Panc1 (cell line): ENCODE measurements at places on chromosomes 16 and 17.

- no peak for DNase-seq
These were observed 73.9 kb downstream of the SPAG9 start for GRCh38 chr17:51046514-51047384.

GRCh38 chr17:40301315-40301714 lies 7.7 kb upstream of the RARA start:
- no peak for DNase-seq

- DNase-seq: no peak
These were observed 2.2 kb downstream of the HAGHL start for GRCh38 chr16:728890-729744.

DNA sequence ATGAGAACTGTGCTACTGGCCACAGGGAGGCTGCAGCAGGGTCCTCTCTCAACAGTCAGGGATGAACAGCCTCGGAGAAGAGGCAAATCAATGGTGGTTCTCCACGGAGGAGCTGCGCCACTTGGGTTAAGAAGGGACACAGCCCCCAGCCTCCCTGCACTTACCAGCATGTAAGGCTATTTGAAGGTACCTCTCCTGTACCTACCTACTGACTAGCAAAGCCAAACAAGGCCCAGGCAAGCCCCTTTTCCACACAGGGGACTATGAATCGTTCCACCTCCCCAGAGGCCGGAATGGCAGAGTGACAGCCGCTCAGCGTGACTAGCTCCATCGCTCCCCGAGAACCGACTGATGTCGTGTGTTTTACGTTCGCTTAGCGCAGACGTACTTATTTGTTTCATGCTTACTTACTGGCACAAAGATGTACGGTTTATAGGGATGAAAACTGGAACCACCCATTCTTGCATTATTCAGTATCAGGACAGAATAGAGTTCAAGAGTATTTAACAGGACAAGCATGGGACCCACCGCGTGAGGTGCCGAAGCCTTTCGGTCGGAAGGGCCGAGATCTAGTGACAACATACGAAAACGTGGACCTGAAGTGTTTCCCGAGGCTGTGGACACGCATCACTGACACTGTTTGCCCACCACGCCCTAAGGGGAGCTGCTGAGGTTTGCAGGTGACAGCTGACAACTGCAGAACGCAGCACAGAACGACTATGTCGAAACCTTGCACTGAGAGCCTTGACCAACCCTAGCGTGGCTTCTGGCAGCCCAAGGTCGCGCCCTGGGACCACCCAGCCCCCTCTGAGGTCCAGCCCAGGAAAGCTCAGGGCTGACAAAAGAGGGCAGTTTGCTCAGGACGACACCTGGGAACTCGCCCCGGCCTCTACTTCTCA lies 1.0 kb downstream of the TEPSIN start:
- DNase-seq: no peak

DNA sequence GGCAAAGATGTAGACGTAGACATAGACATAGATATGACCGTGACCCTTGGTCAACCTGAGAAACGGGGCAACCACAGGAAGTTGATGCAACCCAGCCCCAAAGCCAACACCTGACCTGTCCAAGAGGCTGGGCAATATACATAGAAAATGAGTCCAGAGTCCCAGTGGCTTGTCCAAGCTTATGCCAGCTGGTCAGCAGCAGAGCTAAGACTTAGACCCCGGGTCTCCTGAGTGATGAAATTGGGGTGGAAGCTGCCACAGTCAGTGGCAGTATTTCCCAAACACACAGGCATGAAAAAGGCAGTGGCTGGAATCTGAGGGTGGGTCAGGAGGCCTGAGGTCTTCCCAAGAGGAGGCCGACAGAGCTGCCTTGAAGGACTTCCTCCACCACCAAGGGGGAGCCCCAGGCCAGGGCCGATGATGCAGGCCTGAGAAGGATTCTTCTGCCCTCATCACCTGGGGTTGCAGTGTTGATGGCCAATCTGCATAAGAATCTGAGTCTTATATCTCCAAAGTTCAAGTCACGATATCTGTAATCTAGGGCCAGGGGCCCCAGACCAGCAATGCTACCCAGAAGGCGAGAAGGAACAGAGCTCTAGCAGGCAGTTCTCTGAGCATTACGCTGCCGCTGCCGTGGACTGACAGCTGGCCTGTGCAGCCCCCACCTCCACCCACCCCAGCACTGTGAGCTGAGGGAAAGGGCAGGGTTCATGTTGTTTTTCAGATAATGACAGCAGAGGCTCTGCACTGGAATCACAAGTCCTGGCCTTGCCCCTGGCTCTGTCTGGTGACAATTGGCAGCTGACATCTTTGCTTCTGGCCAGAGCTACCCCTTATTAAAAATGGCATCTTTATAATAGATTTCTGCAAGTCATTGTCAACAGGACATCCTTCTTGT lies 72.7 kb downstream of the GNAO1 start:
- no peak for DNase-seq

- no peak for DNase-seq
These were observed 2.0 kb upstream of the TEDC2 start for GRCh38 chr16:2457946-2458345.

- DNase-seq: no peak
These were observed 37.1 kb upstream of the MYLK3 start for GRCh38 chr16:46785076-46785845.

GRCh38 chr17:43787728-43788127 lies 7.5 kb downstream of the CFAP97D1 start:
- DNase-seq: no peak

GRCh38 chr17:1315891-1316403 lies 36.5 kb downstream of the TRARG1 start:
- no peak for DNase-seq

GRCh38 chr16:85612801-85613603 lies at the start of gene GSE1:
GSE1 (plus strand) TSS chr16:85613322; CDS start chr16:85613392, 70 bp downstream.
- no peak for DNase-seq

DNA sequence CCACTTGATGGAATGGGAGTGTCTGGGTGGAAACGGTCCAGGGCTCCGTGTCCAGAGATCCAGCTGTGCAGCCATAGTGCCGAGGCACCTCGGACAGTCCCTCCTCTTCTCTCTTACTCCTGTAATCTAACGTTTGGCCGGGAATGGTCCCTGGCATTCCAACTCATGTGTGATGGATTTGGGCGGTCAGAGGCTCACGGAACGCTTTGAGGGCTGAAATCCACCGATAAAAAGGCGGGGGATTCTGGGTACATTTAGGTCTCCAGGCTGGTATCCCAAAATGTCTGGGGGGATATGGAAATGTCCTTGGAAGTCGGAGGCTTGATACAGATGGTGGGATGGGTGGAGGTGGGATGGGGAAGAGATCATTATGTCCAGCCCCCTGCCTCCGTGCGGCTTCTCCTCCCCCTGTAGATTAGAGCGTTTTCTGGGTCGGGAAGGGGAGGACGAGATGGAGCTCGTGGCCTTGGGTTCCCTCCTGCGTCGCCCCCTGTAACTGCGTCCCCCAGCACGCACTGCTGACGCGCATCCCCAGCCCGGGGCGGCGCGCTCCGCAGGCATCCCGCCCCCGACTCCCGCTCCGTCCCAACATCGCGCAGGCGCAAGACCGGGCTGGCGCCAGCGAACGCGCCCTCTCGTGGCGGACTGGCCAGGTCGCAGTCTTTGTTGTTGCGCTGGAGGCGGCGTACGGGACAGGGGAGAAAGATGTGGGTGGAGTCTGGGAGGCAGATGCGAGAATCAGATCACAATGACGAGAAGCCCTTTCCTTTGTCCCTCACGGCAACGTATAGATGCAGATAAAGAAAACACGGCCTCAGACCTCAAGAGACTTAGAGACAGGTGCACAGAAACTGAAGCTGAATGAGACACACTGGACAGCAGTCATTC lies 4.5 kb upstream of the SGCA start:
- peak; percentile 64 for DNase-seq

- DNase-seq: no peak
These were observed 8.3 kb upstream of the HEATR6 start for GRCh38 chr17:60086818-60087591.

GRCh38 chr16:2771496-2772402 lies 5.3 kb downstream of the ELOB start:
- no peak for DNase-seq

- DNase-seq: no peak
These were observed 343.0 kb downstream of the SNX29 start for GRCh38 chr16:12319428-12320035.

- no peak for DNase-seq
These were observed 132.5 kb upstream of the PLCG2 start for GRCh38 chr16:81646561-81646960.

DNA sequence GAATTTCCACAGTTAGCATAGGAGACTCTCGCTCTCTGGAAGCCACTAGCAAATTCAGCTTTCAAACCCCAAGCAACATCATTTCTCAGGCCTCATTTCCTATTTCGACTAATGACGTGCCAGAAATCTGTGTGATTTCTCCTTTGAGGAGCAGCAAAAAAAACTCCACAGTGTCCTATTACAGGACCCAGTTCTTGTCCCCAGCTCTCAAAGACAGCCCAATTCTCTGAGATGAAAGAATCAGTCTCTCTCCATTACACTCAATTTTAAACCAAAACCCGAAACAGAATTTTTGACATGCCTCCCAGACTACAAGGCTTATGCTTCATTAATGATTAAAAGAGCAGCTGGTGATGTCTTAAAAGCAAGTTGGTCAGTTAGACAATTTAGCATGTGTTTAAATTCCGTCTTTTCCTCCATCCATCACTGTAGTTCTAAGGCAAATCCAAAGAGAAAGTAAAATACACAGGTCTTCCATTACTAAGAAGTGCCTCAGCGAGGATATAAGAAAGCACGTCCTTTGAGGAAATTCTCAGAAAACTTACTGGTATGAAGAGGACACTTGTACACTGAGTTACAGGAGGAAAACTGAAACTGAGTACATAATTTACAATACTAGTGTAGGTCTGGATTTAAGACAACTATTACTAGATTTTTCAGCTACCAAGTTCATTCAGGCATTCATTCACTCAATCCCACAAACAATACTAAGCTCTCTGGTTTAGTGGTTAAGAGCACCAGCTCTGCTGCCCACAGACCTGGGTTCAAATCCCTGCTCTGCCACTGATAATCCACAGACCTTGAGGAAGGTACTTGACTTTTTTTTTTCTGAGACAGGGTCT lies 12.5 kb downstream of the TOM1L2 start:
- DNase-seq: peak; percentile 69

DNA sequence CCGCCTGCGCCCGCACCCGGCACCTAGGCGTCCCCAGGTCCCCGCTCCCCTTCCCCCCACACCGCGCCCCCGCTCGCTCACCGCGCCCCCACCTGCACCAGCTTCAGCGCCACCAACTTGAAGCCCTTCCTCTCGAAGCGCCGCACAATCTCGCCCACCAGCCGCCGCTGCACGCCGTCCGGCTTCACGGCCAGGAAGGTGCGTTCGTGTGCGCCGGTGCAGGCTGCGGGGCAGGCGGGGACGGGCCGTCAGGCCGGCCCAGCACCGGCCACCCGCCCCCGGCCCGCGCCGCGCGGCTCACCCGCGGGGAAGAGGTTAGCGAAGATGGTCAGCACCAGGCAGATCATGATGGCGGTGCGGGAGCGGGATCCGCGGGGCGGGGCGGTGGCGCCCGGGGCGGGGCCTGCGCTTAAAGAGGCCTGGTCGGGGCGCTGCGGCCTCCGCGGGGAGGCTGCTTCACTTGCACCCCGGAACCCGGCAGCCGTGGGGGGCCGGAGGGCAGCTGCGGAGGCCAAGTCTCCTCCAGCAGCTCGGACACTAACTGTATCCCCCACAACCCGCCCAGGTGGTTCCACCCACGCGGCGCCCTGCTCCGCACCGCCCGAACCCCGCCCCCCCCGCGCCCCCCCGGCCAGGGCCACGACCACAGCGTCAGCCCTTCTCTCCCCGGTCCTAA lies at the start of gene NME3:
Gene NME3, minus strand, starts transcription at position 356 of the 676 bp plus-strand sequence. Its CDS starts 9 bp downstream, at position 347.
- no peak for DNase-seq

DNA sequence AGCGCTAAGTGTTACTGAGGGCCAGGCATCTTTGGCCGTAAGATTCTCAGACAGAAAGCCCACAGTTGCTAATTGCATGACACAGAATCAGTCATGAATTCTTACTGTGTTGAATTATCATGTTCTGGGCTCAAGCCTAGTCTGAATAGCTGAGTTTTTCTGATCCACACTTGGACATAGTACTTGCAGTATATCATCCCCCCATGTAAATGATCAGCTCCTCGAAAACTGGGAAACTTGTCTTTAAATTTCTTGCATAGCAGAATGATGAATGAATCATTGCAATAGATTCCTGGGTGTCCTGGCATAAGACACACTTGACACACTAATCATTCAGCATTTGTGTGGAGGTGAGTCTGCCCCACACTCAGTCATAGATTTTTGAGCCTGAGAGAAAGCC lies 2.2 kb downstream of the MLYCD start:
- no peak for DNase-seq

GRCh38 chr17:1203111-1203966 lies 23.6 kb upstream of the ABR start:
- no peak for DNase-seq

GRCh38 chr17:61478790-61479492 lies 26.7 kb downstream of the TBX4 start:
- DNase-seq: no peak

DNA sequence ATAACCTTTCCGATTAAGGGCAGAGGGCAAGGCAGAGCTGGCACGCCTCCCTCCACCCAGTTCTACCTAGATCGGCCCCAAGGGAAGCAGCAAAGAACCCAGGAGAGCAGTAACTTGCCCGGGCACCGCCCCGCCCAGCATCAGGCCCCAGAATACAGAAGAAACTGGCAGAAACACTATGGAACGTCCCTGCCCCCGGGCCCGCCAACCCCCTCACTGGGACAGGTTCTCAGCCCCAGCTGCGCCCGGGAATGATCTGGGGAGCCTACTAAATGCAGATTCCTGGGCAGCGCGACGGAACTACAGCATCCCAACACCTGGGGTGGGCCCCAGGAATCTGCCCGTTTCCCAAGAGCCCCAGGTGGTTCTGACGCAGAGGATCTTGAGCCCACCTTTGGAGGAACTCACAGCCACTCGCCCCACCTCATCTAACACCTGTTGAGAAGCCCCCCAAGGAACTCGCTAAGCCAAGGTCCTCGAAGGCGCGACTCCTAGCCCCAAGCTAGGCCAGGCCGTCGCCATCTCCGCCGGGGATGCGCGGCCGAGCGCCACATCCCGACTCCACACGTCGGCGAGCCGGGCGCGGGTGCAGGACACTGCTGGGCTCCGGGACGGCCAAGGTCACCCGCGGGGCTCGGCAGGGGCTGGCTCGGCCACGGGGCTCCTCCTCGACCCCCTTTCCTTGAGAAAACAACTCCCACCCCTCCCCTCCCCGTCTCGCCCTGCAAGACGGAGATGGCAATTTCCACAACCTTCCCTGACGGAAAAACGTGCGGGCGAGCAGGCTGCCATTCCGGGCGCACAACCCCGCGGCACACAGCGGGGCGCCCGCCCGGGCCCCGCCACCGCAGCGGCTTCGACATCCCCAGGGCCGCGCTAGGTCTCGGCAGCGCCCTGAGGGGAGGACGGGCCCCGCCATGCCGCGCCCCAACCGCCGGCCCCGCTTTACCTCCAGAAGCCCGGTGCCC lies 913 bp downstream of the CDIP1 start:
- no peak for DNase-seq
